ENCODE measurements at places on chromosomes 4 and X.
A peak's percentile ranks its signal among the peaks of the same experiment; 100 is the strongest.

- DNase-seq = no peak
Measured at GRCh38 chr4:166842795-166843261, 391.5 kb downstream of the SPOCK3 start.

GRCh38 chr4:121189326-121190215, 25.4 kb upstream of the TNIP3 start:
- DNase-seq = peak; percentile 69

DNA sequence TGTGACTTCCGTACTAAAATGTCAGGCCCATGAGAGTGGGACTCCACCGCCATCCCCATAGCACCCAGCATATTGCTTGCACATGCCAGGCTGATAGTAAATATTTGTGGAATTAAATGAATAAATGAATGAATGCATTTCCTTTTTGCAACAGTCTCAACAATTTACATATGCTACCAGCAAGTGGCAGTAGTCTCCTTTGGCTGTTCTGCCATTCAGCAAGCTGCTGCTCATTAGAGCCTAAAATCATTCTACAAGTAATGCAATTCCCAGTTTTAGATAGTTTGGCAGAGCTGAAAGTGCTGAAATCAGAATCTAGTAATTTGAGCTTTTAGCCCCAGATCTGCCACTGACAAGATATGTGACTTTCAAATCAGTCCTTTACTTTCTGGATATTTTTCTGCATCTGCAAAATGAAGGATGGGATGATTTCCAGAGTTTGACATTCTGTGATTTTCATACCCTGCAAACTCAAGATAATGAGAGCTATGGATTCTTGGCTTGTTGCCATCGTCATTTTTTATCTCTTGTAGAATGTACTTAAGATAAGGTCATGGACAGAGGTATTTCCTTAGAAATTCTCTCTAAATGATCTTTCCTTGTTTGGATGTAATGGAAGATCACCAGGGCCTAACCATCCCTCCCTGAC, 35.7 kb upstream of the INTS6L start:
- DNase-seq = peak; percentile 56

DNA sequence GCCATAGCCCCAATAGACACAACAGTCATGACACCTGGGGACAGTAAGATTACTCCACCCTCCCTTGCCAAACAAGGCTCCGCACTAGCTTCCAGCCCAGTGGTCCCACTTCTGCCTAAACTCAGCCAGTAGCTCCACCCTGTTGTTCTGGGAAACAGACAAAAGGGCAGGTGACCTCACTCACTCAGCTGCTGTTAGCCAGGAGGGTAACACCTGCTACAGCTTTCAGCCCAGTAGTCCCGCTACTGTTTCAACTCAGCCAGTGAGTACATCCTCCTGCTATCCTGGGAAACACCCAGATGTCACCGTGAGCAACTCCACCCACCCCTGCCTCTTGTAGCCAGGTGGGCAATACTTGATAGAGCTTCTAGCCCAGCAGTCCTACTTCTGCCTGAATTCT, 162.7 kb upstream of the CPXCR1 start:
- DNase-seq = no peak

DNA sequence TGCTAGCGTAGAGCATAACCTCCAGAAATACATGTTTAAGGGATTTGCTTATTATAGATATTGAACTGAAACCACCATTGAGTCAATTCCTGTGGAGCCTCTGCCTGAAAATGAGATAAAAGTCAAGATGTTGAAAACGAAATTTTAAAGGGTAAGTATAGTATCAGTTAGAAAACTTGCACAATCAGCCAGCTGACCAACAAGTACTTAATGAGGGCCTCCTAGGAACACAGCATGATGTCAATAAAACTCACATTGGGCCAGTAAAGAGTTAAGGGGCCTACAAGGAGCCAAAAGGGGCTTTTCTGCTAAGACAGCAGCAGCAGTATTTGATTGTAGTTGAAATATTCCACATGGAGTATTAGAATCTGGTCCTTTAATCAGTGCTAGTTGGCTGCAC, 314.1 kb upstream of the PPARGC1A start:
- no peak for DNase-seq

DNA sequence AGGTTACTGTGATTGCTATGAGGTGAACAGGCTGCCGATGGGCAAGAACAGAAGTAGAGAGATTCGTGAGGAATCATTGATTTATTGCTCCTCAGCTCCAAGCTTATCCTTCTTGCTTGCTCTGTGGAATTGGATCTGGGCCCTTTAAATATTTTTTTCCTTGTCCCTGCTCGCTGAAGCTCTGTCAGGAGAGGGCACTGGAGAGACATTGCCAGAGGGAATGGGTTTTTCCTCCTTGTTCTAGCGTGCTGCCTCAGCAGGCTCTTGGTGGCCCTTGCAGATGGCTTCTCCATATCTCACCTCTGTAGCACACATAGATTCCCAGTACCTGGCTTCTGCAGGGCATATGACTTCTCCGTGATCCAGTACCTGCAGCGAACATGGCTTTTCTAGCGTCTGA, 67.4 kb downstream of the CNGA2 start:
- no peak for DNase-seq

GRCh38 chrX:35244796-35245508, 302.4 kb downstream of the FAM47B start:
- no peak for DNase-seq

DNA sequence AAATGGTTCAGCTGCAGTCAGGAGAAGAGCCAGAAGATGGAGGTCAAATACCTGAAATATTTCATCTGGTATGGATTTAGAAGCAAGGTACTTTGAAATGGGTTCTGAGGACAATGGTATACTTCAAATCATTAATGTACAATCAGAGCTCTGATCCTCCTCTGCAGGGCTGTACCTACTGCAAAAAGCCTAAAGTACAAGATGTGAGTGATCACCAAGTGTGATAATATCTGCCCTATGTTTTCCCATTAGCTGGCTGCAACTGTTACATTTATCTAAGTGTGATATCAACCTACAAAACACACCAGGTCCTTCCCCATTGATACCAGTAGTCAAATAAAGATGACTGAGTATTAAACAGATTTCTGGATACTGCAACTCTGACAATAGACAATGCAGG, 25.1 kb downstream of the HDX start:
- no peak for DNase-seq

- peak; percentile 14 for DNase-seq
Measured at GRCh38 chrX:15204130-15204751, 65.6 kb downstream of the ASB9 start.

DNA sequence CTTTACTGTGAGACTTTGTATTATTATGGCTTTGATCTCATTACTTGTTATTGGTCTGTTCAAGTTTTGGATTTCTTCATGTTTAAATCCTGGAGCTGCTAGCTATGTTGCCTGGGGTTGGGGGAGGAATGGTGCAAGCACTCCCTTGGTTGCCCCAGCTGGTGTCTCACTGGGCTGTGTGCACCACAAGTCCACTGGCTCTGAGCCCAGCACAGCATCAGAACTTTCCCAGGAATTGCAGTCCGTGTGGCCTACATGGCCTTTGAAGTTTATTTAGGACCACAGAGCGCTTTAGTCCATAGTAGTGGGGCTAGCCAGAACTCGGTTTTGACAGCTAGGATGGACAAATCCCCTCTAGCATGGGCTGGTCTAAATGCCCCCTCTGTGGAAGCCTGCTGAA, 278.8 kb upstream of the RPS6KA3 start:
- no peak for DNase-seq

DNA sequence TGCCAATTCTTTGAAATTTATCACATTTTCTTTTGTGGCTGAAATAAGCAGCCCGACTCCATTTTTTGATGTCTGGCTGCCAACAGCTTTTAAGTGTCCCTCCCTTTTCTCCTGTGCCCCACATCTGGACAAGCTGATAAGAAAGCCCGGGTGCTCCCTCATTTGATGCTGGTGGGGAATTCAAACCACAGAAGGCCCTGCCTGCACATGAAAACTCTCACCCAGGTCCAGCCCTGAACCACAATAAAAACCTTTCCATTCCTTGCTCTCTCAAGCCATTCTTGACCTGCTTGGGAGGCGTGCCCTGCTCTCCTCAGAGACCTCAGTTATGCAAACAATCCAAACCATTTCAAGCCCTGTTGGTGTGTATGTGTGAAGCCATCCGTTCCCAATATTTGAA, 93.9 kb downstream of the FAM53A start:
- DNase-seq = no peak

DNA sequence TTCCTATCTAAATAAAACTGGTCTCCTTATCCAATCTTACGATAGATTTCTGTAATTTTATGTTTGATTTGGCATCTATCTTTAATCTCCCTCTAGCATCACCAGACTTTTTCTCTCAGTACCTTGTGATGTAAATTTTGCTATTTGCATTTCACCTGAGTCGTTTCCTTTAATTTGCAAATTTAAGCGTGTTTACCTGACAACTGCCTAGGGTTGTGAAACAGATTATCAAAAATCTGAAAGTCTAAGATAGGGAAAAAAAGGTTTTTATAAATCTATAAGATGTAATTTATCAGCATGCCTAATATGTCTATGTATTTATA, 39.4 kb upstream of the TMPRSS11E start:
- no peak for DNase-seq

DNA sequence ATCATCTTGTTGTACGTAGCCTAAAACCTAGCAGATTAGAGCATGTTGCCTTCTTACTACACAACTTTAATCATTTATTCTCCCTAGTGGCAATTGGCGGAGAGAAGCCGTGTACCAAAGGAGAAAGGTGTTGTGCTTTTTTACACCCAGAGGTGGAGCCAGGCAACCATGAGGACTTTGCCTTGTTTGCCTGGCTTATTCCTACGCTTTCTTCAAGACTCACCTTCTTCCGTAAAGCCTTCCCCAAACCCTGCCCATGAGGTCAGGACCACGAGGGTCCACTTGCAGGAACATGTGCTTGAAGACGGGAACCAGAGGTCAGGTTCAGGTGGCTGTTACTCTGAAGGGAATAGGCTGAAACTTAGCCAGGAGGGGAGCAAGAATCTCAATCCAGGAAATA, 290.5 kb downstream of the RAB28 start:
- no peak for DNase-seq

- DNase-seq = no peak
Measured at GRCh38 chr4:7571701-7572100, 137.0 kb upstream of the PSAPL1 start.

GRCh38 chr4:6884341-6884870, 25.2 kb upstream of the TBC1D14 start:
- DNase-seq = no peak

GRCh38 chr4:16337936-16338335, 111.7 kb upstream of the TAPT1 start:
- no peak for DNase-seq

- no peak for DNase-seq
Measured at GRCh38 chr4:61275241-61275640, 75.1 kb downstream of the ADGRL3 start.

GRCh38 chr4:122227202-122227601, 75.1 kb downstream of the BLTP1 start:
- DNase-seq = no peak

DNA sequence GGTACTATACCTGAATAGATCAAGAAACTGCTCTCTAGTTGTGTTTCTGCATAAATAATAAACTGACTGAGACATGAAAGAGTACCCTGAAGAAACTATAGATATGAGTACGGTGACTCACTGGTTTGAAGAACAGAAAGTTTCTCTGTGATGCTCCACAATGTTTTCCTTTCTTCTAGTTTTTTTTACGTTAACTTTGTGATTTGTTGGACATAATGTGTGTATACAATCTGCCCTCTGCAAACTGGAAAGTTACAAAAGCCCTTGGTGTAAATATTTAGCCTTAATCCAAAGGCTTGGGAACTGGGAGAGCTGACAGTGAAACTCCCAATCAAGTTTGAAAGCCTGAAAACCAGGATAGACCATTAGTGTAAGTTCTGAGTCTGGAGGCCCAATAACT, 31.6 kb upstream of the PAPSS1 start:
- no peak for DNase-seq

GRCh38 chr4:180512801-180513475, 1730.3 kb upstream of the TENM3 start:
- DNase-seq = no peak

- DNase-seq = no peak
Measured at GRCh38 chrX:111006116-111006515, 89.9 kb upstream of the PAK3 start.

DNA sequence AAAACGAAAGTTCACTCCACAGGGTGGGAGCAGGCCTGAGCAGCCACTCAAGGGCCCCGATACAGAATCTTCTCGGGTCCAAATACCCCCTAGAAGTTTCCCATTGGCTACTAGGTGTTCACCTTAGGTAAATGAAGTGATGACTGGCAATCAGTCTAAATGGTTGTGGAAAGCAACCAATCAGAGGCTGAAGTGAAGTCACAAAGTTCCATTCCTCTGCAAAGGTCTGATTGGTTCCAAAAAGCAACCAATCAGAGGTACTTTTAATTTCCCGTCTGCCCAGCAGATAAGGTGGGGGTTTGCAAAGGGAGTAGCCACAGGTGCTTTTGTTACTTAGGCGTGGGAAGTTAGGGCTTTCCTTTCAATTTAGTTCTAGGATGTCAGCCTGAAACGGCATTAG, 58.2 kb upstream of the NKAP start:
- DNase-seq = no peak

GRCh38 chr4:39061457-39061856, 575 bp upstream of the KLHL5 start:
- DNase-seq = no peak

DNA sequence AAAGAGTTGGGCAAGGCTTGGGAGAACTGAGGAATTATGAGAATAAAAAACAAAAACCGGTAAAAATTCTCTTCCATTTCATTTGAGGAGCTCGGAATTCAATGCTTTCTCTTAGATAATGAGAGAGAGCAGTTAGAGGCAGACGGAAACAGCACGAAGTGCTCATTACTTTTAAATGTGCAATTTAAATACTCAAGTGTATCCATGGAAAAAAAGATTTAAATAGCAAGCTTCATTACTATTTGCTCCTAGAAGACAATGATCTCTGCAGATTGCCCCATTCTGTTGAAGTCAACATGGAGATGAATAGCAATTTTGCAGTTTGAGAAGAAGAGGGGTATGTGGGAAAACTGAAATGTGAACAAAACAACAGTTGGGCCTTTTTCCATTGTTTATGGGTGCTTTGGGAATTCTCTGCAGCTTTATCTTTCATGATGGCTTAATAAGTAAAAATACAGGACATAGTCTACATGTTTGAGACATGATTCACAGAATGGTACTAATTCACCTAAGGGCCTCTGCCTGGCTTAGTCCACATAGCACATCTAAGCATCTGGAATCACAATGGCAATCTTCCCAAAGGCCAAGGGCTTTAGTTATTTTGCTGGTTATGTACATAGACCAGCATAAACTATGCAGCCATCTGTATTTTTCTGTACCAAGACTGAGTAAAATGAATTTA, 512.7 kb upstream of the FAT1 start:
- DNase-seq = no peak

DNA sequence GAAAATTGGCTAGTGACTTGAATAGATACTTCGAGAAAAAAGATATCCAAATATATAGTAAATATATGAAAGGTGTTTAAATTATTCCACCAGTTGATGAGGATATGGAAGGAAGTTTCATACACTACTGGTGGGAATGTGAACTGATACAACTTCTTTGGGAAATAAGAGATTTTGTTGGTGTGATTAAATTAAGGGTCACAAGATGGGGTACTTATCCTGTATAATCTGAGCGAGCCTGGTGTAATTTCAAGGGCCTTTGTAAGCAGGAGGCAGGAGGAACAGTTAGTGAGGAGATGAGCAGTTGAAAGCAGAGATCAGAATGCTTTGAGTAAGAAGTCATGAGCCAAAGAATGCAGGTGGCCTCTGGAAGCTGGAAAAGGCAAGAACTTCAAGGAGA, 192.2 kb downstream of the KCTD8 start:
- no peak for DNase-seq

GRCh38 chrX:116276261-116276660, 105.7 kb downstream of the AGTR2 start:
- DNase-seq = no peak
